ENCODE measurements at places on chromosomes 2 and 18.

DNA sequence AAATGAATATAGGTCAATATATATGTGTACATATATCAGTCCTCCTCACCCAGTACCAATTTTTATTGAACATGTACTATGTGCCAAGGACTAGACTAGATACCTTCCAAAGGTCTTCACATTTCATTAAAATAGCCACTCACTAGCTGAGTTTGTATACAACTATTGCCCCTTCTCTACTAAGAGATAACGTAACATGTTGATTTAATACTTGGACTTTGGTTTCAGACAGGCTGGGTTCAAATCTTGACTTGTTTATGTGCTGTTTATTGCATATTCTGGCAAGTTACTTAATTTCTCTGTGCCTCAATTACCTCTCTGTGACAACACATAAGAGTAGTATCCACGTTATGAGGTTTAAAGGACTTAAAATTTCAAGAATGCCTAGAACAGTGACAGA is 184.5 kb downstream of the MTX2 start:
- no peak for DNase-seq

GRCh38 chr2:144679942-144680341 is 160.0 kb upstream of the ZEB2 start:
- DNase-seq: no peak

DNA sequence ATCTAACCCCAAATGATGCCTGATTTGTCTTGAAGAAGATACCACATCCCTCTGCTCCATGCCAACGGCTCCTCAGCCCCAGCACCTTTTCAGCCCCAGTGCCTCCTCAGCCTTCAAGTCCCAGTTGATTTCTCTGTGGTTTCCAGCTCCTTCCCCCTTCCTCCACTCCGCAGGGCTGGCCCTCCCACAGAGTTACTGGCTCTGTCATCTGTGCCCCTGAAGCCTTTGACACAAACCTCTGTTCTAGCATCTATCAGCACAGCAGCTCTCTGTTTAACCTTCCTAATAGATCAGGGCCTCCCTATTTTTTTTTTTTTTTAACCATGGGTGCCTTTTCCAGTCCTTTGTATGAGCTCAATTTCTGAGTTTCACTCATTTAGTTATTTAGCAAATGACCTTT is 201.3 kb upstream of the CXCR4 start:
- DNase-seq: no peak

- no peak for DNase-seq
Observed at GRCh38 chr2:218570850-218571249, 2.2 kb downstream of the CNOT9 start.

DNA sequence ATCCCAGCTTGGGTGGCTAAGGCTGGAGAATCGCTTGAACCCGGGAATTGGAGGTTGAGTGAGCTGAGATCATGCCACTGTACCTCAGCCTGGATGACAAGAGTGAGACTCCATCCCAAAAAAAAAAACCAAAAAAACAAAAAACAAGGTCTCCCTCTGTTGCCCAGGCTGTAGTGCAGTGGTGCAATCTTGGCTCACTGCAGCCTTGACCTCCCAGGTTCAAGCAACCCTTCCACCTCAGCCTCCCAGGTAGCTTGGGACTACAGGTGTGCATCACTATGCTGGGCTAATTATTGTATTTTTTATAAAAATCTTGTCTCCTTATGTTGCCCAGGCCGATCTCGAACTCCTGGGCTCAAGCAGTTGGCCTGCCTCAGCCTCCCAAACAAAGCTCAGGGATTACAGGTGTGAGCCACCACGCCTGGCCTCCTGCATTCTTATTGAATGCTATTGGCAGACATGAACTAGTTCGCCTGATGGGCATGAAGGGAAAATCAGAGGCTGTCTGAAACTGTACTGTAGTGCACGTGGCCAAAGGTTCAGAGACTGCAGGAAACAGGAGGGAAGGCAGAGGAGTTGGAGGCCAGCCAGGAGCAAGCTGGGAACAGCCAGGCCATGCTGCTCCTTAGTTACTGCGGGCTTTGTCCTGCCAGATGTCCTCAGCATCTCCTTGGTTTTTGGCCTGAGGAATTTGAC is 16.0 kb upstream of the ASXL2 start:
- no peak for DNase-seq

- DNase-seq: peak; percentile 68
Observed at GRCh38 chr18:48814490-48815178, 136.1 kb downstream of the SMAD7 start.

DNA sequence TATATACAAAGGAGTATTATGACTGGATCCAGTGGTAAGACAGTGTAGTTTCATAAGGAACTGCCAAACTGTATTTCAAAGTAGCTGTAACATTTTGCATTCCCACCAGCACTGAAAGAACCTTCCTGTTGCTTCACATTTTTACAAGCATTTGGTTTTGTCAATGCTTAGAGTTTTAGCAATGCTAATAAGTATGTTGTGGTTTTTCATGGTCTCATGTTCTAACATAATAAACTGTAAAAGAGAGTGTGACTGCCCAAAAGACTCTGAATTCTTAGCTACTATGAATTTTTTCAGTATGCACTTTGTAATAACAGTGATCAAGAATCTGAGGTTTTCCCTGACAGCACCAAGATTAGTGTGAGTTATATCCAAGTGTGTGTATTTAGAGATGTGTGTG is 604.2 kb downstream of the XIRP2 start:
- DNase-seq: no peak

DNA sequence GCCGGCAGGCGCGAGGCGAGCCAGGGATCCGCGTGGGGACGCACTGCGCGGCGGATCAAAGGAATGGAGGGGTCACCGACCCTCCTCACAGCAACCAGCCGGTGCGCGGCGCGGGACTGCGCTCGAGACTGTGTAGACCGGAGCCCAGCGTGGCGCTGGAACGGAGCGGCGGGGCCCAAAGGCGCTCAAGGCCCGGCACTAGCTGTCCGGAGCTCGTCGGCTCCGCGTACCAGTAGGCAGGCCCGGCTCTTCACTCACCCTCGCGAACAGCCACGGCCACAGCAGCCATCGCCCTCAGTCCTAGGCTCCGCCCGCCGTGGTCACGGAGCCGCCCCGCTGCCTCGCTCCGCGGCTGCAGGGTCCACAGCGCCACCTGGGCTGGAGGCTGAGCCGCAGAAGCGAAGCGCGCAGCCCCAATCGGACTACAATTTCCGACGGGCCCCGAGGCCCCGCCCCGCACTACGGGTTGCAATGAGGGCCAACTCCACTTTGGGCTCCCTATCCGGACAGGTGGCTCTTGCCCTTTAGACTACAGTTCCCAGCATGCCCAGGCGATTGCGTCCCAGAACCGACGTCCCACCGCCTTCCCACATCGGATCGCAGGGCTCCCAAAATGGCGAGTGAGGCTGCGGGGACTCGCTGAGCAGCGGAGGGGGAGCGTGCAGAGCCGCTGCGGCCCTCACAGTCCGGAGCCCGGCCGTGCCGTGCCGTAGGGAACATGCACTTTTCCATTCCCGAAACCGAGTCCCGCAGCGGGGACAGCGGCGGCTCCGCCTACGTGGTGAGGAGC is at the start of the genes EIF2B4 and SNX17:
Gene EIF2B4, minus strand, starts transcription at position 313 of the 790 bp plus-strand sequence. Its CDS starts 24 bp downstream, at position 289.
Gene SNX17, plus strand, starts transcription at position 591 of the 790 bp plus-strand sequence. Its CDS starts 128 bp downstream, at position 719.
- DNase-seq: peak; percentile 100

DNA sequence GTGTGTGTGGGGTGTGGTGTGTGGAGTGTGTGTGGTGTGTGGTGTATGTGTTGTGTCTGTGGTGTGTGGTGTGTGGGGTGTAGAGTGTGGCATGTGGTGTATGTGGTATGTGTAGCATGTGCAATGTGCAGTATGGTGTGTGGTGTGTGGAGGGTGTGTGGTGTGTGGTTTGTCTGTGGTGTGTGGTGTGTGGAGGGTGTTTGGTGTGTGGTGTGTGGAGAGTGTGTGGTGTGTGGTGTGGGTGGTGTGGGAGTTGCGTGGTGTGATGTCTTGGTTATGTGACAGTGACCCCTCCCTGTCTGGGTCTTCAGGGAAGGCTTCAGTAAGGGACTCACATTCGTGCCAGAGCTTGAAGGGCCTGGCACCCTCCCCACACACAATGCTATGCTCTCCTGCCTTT is 718.2 kb upstream of the SOX11 start:
- no peak for DNase-seq

DNA sequence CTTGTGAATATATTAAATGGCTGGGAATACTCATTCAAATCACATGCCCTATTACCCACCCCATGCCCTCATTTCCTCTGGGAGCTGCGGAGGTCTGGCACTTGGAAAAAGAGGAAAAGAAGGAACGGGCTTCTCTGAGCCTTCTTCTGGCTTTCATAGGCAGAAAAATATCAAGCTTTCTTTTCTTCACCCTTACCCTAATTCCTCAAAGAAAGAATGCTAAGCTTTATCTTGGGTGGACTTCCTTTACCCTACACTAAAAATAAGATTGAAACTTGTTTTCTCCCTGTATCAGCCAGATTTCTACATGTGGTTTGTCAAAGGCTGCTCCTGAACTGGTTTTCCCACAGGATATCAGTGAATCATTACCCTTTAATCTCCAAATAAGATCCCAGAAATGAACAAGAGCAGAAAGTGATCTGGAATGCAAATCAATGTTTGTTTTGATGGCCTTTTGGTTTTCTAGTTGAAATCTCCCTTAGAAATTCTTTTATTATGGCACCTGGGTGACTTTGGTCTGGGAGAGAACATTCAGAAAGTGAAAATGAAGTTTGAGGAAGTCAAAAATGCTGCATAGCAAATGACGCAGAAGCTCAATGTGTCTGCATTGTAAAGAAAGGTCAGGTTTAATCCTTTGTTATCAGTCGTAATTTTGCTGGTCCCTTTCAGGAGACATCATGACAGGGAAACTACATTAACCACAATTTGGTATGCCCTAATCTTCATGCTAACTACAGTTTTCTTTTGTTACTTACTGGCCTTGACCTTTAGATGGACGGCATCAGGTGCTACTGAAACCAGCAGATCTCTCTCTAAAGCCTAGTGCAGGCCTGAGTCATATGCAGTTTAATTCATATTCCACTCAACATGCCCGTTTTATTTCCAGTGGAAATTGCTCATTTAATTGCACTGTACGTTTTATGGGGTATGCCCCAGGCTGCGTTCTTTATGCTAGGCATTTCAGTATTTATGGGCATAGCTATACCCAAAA is 46.6 kb upstream of the HNRNPA3 start:
- DNase-seq: peak; percentile 24

- DNase-seq: no peak
Observed at GRCh38 chr2:42916324-42916723, 123.9 kb upstream of the HAAO start.

DNA sequence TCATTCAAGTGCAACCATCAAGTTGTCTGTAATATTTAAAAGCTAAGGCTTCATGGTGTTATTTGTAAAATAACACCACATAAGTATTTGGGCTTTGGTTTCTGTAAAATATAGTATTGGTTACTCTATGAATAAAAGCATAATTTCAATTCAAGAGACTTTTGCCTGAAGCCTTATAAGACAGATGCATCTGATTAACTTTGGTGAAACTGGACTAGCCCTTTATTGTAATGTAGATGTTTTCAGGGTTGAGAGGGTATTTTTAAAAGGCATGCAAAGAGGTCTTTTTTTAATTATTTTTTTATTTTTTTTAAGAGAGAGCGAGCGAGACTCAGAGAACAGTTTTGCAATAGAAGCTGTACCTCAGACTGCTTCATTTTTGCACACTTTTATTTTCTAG is 66.5 kb downstream of the ASXL3 start:
- DNase-seq: no peak

- no peak for DNase-seq
Observed at GRCh38 chr2:233965032-233965603, 47.9 kb downstream of the TRPM8 start.

DNA sequence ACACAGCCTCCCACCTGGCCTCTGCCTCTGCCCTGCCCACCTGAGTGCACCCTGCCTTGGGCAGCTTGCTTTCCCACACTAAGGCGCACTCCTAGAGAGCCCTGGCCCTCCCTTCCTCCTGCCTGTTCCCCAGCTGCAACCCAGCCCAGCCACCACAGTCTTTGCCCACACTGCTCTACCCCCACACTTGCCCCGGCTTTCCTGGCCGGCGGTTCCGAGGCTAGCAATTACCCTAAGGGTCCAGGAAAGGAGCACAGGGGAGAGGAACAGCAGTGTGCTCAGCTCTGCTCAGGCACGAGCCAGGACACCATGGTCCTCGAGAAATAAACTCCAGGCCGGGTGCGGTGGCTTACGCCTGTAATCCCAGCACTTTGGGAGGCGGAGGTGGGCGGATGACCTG is 237.8 kb upstream of the RAB6C start:
- no peak for DNase-seq

All from CD4-positive, alpha-beta T cell treated with Interleukin-12 subunit alpha and Interleukin-12 subunit beta, for 1 hour (primary cell).